ENCODE measurements at places on chromosomes 4 and X.

DNA sequence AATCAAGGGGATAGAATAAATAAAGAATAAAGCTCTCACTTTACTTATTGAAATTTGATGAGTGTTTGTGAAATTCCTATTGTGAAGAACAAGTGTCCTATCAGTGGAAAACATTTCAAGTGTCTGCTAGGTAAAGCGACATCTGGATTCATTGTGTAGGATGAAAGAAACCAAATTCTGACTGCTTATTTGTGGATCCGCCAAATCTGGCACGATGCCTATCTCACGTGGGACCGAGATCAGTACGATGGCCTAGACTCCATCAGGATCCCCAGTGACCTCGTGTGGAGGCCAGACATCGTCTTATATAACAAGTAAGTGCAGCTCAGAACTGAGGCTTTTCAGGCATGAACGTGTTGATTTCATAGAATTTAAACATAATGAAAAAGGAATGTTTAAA, 1.9 kb downstream of the CHRNA9 start:
- DNase-seq, result no peak

GRCh38 chr4:104879367-104879766, 267.3 kb upstream of the TET2 start:
- DNase-seq, result no peak

- DNase-seq, result peak; percentile 0
Measured at GRCh38 chrX:28639451-28639850, 52.2 kb downstream of the IL1RAPL1 start.

DNA sequence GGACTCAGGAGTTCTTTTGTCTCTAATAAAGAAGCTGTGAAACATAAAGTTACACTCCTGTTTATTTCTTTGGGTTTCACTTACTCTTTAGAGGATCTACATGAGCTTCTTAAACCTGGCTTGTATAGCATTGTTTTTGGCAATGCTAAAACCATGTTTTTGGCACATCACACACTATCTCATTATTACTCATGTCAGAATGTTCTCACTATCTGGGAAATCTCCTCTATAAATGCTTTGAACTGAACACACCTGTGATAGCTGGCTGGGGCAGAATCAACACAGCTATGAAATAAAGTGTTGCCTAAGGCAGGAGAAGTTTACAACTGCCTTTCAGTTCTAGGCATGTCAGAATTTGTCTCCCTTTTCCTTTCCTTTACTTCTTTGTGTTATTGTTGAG, 52.6 kb downstream of the SULT1B1 start:
- no peak for DNase-seq

GRCh38 chr4:41258783-41259182, 2.1 kb downstream of the UCHL1 start:
- DNase-seq, result peak; percentile 43

DNA sequence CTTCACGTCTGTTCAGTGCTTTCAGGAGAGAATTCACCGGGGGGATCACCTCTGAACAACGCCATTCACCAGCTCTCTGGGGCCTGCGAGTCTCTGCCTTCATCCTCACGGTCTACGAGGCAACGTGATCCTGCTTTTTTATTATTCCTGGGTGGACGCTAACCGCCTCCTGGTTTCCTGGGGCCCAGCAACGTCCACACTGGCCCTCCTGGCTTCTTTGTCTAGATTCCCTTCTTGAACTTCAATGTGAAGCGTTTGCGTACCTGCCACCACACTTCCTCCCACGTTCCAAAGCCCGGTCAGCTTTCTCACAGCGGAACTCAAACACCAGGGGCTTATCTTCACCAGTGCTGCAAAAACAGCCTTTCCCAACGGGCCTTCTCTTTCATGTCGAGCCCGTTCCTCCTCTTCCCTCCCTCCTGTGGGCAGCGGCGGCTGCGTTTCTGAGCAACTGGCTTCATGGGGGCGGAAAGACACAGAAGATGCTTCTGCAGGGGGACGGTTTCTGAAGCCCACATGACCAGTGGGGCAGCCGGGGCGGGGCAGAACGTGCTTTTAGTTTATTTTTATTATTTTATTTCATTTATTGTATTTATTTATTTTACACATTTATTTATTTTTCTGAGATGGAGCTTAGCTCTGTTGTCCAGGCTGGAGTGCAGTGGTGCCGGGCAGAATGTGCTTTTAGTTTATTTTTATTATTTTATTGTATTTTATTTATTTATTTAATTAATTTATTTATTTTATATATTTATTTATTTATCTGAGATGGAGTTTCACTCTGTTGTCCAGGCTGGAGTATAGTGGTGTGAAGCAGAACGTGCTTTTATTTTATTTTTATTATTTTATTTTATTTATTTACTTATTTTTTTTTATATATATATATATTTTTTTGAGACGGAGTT, 64.6 kb downstream of the CRLF2 start:
- no peak for DNase-seq

DNA sequence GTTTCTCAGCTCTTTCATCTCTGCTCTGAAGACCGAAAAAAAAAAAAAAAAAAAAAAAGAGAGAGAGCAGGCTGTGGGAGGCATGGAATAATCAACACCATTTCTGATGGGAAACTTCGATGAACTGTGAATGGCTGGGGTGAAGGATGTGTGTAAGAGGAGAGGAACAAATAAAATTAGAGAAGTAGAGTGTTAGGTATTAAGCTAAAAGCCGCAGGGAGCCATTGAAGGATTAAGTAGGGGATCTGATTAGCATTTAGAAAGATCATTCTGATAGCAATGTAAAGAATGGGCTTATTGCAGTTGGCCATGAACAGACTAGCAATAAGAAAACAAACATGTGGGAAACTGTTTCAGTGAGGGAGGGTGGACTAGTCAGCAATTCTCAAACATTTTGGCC, 33.6 kb upstream of the JADE1 start:
- DNase-seq, result no peak

- no peak for DNase-seq
Measured at GRCh38 chr4:145904413-145905177, 34.0 kb downstream of the ZNF827 start.

GRCh38 chr4:20443015-20443805, 191.5 kb downstream of the SLIT2 start:
- DNase-seq, result no peak

- peak; percentile 91 for DNase-seq
Measured at GRCh38 chr4:139665690-139666529, at the start of gene MGST2. MGST2 (plus strand) TSS chr4:139665819; CDS start chr4:139666020, 201 bp downstream.

DNA sequence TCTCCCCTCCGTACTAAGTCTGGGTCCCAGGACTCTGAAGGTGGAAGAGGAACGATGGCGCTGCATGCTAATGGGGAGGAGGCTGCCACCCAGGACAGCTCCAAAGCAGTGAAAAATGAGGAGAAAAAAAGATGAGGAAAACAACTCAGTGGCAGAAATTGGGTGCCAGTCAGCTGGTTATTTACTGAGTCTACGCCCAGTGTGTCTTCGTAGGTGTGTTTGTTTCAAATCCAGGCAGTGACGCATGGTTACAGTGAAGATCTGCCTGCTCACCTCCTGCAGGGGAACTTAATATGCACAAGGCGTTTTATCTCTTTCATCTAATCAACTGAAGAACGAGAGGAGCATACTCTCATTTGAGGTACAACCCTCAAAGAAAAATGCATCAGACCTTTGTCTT, 70.9 kb upstream of the FBXW7 start:
- DNase-seq, result no peak

DNA sequence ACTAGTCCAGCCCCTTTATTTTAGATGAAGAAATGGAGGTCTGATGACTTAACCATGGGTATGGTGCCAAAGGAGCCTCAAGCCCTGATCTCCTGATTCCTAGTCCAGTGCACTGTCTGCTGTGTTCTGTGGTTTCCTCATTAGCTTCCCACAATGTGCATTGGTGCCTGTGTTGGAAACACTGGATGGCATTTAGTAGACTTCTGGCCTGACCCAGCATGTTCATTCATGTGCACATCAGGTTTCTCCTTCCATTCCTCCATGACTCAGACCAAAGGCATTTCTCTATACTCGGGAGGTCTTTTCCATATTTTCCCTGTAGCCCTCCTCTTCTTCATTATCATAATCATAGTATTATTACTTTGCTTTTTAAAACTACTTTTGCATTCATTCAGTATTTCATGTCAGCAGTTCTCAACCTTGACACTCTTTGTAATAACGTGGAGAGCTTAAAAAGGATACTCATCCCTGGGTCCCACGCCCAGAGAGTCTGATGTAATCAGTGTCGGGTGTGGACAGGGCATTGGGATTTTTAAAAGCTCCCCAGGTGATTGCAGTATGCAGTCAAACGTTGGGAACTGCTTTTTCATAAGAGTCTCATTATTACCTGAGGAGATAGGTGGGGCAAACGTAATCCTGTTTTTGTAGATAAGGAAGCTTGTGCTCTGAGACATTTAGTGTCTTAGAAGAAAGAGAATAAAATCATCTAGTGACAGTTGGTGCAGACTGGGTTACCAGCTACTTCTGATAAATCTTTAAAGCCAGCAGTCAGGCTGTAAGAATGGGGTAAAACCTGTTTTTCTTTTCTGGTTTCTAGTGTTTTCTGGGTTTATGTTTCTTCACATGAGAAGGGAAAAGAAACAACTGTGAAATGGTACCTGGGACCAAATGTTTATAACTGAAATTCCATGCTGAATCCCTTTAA, 40.9 kb upstream of the XK start:
- DNase-seq, result no peak

DNA sequence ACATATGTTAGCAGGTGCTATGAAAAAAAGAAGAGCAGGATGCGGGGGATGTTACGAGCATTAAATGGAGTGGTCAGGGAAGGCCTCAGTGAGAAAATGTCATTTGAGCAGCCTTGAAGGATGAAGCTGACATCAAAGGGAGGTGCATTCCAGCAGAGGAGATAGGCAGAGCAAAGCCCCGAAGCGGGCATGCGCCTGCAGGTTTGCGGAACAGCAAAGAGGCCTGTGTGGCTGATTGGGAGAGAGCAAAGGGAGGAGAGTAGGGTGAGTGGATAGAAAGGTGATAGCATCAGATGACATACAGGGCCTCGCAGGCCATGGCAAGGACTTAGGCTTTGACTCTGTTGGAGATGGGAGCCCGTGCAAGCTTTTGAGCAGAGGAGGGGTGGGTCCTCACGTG, 95.4 kb upstream of the GPR50 start:
- DNase-seq, result no peak

GRCh38 chr4:175806727-175807126, 5.3 kb downstream of the GPM6A start:
- no peak for DNase-seq

DNA sequence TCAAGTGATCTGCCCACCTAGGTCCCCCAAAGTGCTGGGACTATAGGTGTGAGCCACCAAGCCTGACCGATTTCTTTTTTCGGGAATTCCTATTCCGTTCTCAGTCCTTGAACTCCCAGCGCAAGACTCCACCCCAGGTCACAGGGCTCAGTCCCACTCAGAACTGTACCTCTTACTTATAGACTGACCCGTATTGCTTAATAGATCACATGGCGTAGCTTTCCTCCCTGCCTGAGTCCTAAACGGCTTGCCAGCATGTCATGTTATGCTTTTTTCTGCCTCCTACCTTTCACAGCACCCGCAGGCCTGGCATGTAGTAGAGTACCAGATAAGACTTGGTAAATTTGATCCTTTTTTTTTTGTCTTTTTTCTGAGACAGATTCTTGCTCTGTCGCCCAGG, 22.4 kb downstream of the SAT1 start:
- no peak for DNase-seq

GRCh38 chrX:153935326-153935851, 552 bp upstream of the NAA10 start:
- DNase-seq, result no peak

DNA sequence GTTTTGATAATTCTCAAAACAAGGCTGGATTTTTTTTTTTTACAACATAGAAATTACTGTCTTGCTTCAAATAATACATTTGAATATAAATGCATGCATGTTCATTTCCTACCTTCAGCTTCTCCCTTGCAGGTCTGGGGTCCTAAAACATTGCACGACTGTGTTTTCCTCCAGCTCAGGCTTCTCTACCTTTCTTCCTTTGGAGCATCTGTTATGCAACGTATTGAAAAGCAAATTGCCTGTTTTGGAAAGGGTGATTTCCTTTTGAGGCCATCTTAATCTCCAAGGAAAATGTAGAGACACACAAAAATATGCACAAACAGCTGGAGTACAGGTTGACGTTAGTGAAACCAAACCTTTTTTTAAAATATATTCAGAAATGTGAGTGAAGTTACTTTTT, 115.6 kb upstream of the TLL1 start:
- DNase-seq, result no peak

DNA sequence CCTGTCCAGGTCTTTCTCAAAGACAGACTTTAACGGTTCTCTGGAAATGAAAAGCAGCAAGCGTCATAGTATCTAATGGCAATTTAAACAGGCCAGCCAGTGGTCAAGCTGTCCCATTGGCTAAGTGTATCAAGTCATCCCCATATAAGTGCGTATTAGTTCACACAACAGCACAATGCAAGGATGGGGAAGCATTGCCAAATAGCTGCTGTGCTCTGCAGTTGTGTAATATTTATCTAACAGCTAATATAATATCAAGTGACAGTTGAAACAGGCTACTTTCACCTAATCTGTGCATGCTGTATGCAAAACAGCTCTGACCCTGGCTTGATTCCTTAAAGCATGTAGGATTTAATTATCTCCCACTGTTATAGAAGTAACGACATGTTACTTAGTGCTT, 134.8 kb upstream of the PPARGC1A start:
- no peak for DNase-seq

- DNase-seq, result peak; percentile 25
Measured at GRCh38 chr4:109648997-109649575, 54.2 kb downstream of the CASP6 start.

DNA sequence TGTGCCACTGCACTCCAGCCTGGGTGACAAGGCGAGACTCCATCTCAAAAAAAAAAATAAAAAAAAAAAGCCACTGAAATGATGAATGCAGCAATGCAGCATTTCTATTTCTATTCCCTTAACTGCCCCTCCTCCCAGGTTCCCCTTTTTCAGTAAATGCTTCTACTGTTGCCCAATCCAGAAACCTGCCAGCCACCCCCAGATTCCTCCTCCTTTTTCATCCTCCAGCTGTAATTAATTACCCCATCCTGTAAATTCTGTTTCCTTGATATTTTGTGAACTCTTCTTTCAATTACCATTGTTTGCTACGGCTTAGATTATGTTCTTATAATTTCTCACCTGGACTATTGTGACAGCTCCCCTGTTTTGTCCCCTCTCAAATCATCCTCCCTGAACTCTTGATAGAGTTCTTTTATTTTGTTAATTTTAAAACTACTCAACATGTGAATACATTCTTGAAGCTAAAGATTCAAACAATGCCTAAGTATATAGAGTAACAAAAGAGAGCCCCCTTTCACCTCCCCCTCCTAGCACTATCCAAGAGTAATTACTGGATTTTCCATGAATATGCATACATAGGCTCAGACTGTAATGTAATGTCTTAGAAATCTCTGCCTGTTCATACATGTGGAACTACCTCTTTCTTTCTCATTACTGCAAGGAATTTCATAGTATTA, 140.6 kb upstream of the GPC4 start:
- no peak for DNase-seq
